ENCODE measurements at places on chromosomes 16 and 17. TPM values are rescaled to one million over a fixed set of nuclear protein-coding genes. Genes with fewer than 3 reads are reported as not detected.
A peak's percentile ranks its signal among the peaks of the same experiment; 100 is the strongest.

GRCh38 chr17:31674717-31675349 is 184.2 kb downstream of the COPRS start:
- no peak for DNase-seq

DNA sequence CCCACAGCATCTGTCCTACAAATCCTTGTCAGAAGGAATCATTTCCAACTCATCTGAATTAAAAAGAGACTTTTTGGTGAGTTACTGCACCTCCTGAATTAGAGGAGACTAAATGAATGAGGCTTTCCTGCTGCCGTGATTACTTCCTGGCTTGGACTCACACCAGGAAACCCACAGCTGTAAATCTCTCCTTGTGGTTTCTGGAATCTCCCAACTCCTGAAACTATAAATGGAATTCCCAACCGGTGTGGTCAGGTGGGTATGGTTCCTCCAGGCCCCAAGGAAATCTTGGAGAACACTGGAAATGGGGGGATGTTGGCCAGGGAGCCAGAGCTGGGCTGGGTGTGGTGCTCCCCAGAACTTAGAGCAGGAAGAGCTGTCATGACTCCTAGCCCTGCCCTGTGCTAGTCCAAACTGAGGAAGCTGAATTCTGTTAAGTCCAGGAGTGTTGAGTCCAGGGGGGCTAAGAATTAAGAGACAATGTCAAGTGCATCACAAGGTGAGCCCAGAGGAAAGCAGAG is 216.4 kb downstream of the GSG1L start:
- DNase-seq: no peak

DNA sequence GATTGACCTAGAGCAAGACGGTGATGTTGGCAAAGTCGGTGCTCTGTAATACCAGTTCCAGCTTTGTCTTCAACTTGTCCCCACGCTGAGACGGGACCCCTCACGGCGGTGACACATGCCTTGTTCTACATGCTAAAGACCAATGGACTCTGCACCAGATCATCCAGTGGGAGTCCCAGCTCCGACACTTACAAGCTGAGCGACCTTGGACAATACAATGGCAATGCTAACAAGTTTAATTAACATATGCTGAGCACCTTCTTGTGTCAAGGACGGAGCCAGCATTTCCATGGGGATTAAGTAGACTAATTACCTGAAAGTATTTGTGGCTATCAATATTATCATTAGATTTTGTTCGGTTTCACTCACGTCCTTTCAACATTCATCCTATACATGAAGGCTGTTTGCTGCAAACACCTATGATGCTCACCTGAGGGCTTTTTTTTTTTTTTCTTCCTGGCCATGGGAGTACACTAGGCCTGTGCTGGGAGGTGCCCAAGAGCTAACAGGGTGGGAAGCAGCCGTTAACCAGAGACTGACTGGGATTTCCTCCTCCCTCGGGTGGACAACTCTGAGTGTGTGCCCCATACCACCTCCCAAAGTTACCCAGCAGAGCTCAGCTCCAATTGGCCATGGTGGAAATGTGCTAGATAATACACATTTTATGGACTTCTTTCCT is 308.6 kb upstream of the ZFHX3 start:
- DNase-seq: peak; percentile 2

- peak; percentile 46 for DNase-seq
Measured at GRCh38 chr16:886802-887731, 83.7 kb downstream of the LMF1 start.

TP53TG3D gene
- not detected for total RNA-seq

SSTR5 gene
- not detected for total RNA-seq

GRCh38 chr16:84455031-84455430 is 49.4 kb downstream of the MEAK7 start:
- DNase-seq: no peak

- no peak for DNase-seq
Measured at GRCh38 chr17:16477255-16477654, 14.7 kb downstream of the LRRC75A start.

MPV17L gene
- 0.30 TPM for total RNA-seq

DNA sequence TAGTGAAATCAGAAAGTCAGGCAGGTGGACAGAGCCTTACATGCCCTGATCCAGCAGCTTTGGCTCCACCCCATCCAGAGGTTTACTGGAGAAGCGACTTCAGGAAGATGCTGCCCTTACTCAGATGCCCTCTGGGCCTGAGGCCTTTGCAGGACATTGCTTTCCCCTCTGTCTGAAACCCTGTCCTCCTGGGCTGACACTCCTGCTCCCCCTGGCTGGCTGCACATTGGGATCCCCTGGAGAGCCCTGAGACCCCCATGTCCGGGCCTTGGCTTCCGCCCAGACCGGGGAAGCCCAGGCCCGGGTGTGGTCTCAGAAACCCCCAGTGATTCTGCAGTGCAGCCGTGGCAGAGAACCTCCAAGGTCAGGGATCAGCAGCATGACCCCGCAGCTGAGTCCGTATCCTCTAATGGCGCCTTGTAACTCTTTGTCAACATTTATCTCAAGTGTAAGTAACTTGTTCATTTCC is 36.6 kb downstream of the BCO1 start:
- DNase-seq: no peak

- no peak for DNase-seq
Measured at GRCh38 chr16:57923841-57924240, 47.1 kb downstream of the CNGB1 start.

DNA sequence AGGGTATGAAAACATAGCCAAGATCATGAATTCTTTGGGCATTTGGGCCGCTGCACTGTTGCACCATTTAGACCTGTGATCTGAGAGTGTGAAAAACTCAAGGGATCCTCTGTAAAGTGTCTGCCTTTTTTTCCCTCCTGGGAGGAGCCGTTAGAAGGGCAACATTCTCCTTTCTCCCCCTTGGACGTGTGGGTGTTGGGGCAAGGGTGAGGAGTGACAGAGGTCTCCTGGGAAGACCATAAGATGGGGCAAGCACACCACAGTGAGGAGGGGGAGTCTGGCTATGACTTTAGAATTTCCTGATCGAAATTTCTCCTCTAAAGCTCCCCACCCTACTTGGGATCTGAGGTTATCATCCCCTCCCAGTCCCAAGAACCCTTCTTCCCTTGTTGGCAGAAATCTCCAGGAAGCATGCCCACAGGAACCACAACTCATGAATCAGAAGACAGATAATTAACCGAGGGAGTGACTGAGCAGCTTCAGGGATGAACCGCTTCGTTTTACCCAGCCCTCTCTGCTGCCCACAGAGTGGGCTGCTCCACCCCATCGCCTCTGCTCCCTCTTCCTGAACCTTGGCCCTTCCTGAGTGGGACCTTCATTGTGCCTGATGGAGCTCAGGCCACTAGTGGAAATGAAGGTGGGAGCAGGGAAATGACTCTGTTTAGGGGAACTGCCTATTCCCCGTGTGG is 4.2 kb downstream of the ITGB3 start:
- no peak for DNase-seq

ALOXE3 gene
- total RNA-seq: not detected

DNA sequence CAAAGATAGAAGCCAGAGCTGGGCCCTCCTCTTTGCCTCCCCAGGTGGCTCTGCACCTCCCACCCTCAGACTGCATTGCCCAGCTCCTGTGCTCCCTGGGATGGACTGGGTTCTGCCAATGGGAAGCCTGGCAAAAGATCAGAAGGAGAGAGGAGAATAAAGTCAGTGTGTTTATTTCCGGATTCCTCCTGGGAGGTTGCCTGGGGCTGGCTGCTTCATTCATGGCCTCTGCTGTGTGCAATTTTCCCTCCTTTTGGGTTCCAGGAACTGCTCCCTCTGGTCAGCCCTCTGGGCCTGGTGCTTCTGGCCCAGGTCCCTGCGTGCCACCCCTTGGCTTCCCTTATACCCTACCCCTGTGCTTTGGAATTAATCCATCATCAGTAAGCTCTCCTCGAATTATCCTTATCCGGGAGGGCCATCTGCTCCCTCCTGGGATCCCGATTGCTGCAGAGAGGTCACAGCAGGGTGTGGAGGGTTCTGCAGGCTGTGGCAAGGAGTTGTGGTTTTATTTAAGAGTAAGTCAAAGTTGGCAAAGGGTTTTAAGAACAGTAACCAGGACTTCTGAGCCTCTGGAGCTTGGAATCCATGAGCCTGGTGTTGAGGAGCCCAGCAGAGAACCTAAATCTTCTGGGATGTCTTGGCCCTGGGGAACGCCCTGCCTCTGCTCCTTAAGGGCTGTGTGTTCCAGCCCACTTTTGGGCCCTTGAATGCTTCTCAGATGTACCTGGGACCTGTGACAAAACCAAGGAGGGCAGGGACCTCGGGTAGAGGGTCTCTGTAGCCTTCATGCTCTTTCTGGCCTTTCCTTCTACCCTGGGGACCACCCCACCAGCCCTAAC is 8.2 kb upstream of the MMP2 start:
- no peak for DNase-seq

DNA sequence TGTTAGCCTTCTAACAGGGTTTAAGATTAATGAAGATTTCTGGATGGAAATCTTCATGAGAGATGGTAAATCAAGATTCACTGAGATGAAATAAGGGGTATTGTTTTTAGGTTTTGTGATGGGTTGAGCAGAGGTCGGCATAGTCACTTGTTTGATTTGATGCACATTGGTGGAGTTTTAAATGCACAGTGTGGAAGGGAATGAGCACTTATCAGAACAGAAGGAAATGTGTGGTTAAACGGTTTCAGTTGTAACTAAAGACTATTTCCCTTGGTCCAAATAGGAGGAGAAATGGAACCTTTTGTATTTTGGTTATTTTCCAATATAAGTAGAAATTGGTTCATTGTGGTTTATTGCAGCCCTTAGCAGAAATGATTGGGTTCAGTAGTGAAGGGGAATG is 34.1 kb downstream of the CBFB start:
- DNase-seq: no peak

RHBDL3 gene
- total RNA-seq: 2.5 TPM

DNA sequence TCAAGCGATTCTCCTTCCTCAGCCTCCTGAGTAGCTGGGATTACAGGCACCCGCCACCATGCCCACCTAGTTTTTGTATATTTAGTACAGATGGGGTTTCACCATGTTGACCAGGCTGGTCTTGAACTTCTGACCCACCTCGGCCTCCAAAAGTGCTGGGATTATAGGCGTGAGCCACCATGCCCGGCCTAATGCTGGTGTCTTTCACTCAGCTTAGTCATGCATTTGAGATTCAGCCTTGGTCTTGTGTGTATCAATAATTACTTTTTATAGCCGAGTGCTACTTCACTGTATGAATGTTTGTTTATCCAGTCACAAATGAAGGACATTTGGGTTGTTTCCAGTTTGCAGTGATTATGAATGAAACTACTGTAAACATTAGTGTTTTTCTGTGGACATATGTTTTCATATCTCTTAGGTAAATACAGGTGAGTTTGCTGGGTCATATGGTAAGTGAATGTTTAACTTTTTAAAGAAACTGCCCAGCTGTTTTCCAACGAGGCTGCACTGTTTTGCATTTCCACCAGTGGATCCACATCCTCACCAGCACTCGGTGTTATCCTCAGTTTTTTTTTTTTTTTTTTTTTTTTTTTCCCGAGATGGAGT is 11.0 kb upstream of the PLCG2 start:
- DNase-seq: no peak

DNA sequence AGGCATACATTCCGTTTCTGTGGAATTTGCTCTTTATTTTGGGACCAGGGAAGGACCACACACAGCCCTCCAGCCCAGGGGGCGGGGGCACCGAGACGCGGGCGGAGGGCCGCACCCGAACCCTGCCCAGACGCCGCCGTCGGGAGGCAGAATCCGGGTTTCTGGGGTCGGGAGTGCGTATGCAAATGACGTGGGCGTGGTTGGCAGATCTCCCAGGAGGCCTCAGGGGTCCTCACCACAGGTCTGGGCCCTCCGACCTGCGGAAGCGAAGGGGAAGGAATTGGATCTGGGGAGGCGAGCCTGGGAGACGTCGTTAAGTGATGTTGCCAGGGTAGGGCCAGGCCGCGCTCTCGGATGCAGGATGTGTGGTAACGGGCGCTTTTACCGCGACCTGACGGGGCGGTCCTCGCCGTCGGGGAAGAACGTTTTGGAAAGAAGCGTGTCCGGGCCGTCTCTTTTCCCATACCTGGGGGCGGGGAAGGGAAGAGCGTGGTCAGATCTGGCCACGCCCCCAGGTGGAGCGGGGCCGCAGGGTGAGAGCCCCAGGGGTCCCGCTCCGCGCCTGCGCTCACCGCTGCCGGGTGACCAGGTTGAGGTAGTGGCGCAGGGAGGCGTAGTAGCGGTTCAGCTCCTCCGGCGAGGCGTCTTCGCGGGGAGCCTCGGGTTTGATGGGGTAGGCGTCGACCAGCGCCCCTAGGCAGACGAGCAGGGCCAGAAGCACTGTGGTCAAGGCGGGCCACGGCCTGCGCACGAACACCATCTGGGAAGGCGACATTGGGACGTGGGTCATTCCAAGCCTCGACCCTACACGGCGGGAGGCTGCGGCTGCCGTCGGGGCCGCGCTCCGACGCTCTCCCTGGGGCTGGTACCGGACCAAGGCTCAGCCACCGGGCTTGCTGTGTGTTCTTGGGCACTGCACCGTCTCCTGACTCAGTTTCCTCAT is 745 bp downstream of the PYY start:
- DNase-seq: peak; percentile 93

GRCh38 chr16:29876217-29876593 is 13.2 kb upstream of the CDIPT start:
- peak; percentile 43 for DNase-seq

GRCh38 chr17:78999056-78999768 is 10.4 kb downstream of the CANT1 start:
- no peak for DNase-seq

- DNase-seq: peak; percentile 32
Measured at GRCh38 chr17:18139949-18140348, 31.4 kb downstream of the MYO15A start.

JPH3 gene
- 7.1 TPM for total RNA-seq

TPSD1 gene
- not detected for total RNA-seq

ZNF385C gene
- total RNA-seq: 7.5 TPM

DNA sequence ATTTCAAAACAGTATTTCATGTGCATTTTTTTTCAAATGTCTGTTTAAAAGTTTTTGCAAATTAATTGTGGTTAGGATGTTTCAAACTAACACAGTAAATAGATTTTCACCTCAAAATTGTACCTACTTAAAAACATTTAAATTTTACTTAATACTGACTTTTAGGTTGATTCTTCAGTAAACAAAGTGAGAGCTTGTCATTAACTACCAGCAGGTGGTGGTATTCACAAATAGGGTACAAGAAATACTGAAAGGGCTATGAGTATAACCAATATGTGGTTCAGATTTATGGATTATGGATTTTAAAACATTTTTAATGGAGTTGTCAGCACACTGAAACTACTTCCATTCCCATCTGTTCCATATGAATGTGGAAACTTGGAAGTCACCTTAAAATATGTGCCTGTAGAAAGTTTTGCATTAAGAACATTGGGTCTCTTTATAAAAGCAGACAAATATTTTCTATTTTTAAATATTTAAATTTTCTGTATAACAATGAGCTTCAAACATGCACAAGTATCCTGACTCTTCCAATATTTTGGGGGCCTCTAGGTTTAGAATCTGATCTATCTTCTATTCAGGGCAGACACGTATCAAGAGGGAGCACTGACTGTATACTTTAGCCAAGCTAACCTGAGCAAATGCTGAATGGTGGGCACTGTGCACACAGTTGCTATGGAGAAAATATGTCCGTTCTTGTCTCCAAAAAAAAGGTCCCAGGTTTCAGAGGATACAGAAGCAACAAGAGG is 155.6 kb downstream of the SNX11 start:
- DNase-seq: no peak

- DNase-seq: peak; percentile 30
Measured at GRCh38 chr16:49698931-49699840, 156.7 kb downstream of the ZNF423 start.

Data from neural progenitor cell (in vitro differentiated cells).